LNCaP clone FGC (cell line): ENCODE measurements at places on chromosomes 11 and 22.

- no peak for DNase-seq
These were observed 320.9 kb upstream of the PITPNB start for GRCh38 chr22:28239941-28240340.

- no peak for DNase-seq
These were observed 1240.1 kb downstream of the LRRC4C start for GRCh38 chr11:40219401-40219800.

GRCh38 chr22:50567721-50568252 lies 5.1 kb upstream of the SYCE3 start:
- DNase-seq, result no peak

- no peak for DNase-seq
These were observed 4.2 kb downstream of the TTLL12 start for GRCh38 chr22:43182726-43183125.

DNA sequence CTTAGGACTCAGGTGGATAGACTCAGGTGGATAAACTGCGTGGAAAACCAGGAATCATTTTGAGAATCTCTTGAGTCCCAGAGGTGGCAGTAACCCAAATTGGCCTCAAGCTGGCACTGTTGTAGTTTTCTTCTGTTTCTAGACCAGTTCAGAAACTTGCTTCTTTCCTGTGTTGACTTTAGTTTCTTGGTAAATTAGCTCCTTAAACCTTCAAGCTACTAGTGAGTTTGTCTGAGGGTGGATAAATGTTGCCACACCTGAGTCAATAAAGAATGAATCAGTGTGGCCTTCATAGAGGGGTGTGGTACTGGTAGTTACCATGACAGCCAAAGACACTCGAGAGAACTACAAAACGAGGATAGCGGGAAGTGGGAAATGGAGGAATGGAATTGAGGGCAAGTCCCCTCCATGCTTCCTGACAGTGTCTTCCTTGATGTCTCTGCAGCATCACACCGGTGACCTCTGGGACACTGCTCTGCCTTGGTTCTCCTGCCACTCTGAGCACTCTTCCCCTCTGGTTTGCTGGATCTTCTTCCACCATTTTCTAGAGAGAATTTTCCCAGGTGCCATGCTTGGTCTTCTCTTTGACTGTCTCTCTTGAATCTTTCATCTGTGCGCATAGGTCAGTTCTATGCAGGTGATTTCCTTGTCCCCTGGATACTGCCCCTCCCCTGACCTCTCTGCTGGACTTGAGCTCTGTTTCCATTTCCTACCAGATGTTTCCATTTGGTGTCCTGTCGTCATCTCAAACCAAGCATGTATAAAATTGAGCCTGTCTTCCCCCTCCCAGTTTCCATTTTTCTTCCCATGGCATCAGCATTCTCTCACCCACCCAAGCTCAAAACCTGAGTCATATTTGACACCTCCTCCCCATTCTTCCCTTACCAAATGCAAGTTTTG lies 7.2 kb downstream of the POLD4 start:
- DNase-seq, result peak; percentile 91

- no peak for DNase-seq
These were observed 439.4 kb upstream of the ARHGAP42 start for GRCh38 chr11:100247704-100248103.

GRCh38 chr22:46965555-46966494 lies 203.4 kb downstream of the TBC1D22A start:
- DNase-seq, result no peak

DNA sequence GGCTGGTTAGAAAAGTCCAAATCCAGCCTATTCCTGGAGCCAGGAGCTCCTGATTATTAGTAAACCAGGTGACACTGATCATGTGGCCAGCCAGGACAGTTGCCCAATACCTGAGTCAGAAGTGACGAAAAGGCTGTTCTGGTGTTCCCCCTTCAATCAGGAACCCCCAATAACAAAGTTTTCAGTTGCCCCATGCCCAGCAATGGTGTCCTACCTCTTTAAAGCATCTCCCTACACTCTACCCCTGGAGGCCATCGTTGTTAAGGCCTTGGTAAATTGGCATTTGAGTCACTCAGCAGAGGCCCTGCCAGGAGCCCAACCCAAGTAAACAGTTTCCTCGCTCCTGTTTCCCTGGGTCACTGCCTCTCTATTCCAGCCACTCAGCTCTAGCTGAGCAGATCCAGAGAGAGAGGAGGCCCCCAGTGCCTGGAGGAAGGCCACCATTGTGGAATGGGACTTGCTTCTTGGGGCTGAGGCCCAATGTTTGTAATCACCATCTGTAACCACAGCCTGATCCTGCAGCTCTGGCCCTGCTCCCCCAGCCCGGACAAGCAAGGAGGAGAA lies 25.0 kb downstream of the ARHGAP1 start:
- peak; percentile 18 for DNase-seq
